Activated CD8-positive, alpha-beta T cell treated with anti-CD3 and anti-CD28 coated beads for 36 hours (primary cell): ENCODE measurements at places on chromosomes 1 and 21. TPM values are rescaled to one million over a fixed set of nuclear protein-coding genes. Genes with fewer than 3 reads are reported as not detected.

The SH3BGRL3 gene
- total RNA-seq = 309 TPM

- no peak overlapping the region for H3K27ac ChIP-seq
- DNase-seq = no peak
- H3K4me3 ChIP-seq = no peak overlapping the region
Measured at GRCh38 chr21:29481081-29481480, 182.4 kb downstream of the BACH1 start.

DNA sequence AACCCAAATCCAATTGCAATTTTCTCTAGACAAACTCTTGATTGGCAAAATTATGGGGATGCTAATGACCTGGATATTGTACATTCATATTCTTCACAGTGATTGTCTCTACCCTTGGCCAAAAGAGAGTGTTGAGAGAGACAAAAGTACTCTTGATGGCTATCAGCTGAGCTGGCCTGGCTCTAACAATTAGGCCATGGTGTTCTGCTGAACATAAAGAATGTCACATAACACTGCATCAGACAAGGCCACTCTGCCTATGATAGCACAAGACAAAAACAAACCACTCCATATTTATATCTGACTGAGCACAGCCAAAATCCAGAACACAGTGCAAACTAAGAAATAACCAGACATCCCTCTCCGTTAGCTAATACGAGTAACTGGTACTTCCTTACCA, 101.7 kb downstream of the ADAMTS1 start:
- H3K27me3 ChIP-seq = peaks cover 2% of the 10 kb centered on the region
- no peak overlapping the region for H3K27ac ChIP-seq
- no peaks in the 10 kb centered on the region for H3K4me1 ChIP-seq
- DNase-seq = no peak
- no peaks in the 10 kb centered on the region for H3K36me3 ChIP-seq

The BECN2 gene
- not detected for total RNA-seq

The NT5C1A gene
- not detected for total RNA-seq

The NEK2 gene
- total RNA-seq = 30.0 TPM

GRCh38 chr1:47709019-47709871, 271.4 kb downstream of the FOXD2 start:
- no peak overlapping the region for H3K4me3 ChIP-seq
- H3K4me1 ChIP-seq = peaks cover 10% of the 10 kb centered on the region
- H3K27ac ChIP-seq = no peak overlapping the region

The ADAMTSL4 gene
- total RNA-seq = 0.20 TPM

GRCh38 chr1:70866542-70867264, 180.9 kb downstream of the PTGER3 start:
- DNase-seq = no peak
- no peak overlapping the region for H3K4me3 ChIP-seq
- H3K27ac ChIP-seq = no peak overlapping the region

DNA sequence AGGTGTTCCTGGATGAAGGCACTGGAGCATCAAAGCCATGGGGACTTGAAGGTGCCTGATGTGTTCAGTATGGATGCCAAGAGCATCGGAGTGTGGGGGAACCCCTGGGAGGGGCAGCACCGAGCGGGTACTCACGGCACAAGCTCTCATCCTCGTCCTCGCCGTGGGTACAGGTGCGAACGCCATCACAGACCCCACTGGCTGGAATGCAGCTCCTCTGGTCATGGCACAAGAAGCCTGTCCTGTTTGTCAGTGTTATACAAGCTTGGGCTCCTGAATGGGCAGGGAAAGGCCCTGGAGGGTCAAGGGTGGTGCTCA, 6.0 kb downstream of the LDLRAD1 start:
- no peak overlapping the region for H3K4me3 ChIP-seq
- no peak overlapping the region for H3K27ac ChIP-seq
- no peaks in the 10 kb centered on the region for H3K36me3 ChIP-seq
- H3K27me3 ChIP-seq = peaks cover 2% of the 10 kb centered on the region

The TGFB2 gene
- not detected for total RNA-seq

- no peak for DNase-seq
- no peak overlapping the region for H3K27ac ChIP-seq
- H3K36me3 ChIP-seq = no peaks in the 10 kb centered on the region
- peaks cover 7% of the 10 kb centered on the region for H3K27me3 ChIP-seq
Measured at GRCh38 chr1:41355356-41355755, 5.9 kb upstream of the FOXO6 start.

GRCh38 chr1:242147096-242147976, 148.4 kb upstream of the MAP1LC3C start:
- H3K27me3 ChIP-seq = no peaks in the 10 kb centered on the region
- H3K4me1 ChIP-seq = no peaks in the 10 kb centered on the region
- no peak overlapping the region for H3K4me3 ChIP-seq
- H3K27ac ChIP-seq = no peak overlapping the region
